ENCODE measurements at places on chromosomes 12 and 14.

DNA sequence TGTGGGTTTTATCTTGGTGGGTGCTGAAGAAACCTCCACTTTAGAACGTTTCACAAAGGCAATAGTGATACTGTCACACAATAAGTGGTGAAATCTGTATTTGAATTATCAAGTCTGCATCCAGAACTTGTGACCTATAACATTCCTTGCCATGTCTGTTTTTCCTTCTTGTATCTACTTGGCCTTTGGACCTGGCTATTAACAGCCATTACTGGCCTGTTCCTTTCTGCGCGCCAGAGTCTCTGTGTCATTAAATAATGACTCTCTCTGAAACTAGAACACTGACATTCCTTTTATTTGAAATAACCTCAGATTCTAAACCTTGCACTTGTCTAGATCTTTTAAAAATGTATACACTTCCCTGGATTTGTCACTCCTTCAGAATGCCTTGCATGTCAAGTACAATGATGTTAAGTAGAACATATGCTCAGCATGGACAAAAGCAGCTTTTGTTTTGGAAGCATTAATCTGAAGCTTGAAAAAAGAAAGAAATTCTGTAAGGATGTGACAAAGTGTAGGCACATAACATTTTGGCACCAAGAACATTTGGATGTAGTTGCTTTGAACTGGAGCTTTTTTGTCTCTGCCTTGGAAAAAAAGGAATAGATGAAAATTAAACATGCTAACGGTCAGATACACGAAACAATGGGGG lies 95.5 kb upstream of the RPL10L start:
- DNase-seq, result no peak

DNA sequence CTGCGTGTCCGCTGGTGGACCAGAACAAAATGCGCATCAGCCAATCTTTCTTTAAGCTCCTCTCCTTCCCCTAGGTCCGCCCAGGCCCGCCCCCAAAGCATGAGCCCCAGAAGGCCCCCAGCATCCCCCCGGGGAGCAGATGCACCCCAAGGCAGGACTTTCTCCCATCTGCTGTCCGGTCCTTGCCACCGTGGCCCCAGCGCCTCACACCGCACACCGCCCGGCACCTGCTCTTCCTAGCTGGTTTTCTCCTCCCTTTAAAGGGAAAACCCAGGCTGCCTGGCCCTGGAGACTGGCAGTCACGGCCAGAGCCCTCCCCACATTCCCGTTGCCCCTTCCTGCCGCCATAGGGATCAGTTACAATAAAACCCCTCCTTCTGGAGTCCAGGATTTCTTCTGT lies 30.2 kb downstream of the RIMBP2 start:
- DNase-seq, result no peak

GRCh38 chr12:66118240-66118891 lies 12.2 kb downstream of the LLPH start:
- DNase-seq, result no peak

GRCh38 chr12:119685375-119685774 lies 17.4 kb downstream of the PRKAB1 start:
- DNase-seq, result no peak

- no peak for DNase-seq
Measured at GRCh38 chr14:22897357-22897756, 14.3 kb downstream of the REM2 start.

DNA sequence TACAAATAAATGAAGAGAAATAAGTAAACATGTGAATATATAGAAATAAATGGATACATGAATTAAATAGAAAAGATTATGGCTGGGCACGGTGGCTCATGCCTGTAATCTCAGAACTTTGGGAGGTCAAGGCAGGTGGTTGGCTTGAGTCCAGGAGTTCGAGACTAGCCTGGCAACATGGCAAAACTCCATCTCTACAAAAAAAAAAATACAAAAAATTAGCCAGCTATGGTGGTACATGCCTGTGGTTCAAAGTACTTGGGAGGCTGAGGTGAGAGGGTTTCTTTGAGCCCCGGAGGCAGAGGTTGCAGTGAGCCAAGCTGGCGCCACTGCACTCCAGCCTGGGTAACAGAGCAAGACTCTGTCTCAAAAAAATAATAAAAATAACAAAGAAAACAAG lies 5.1 kb upstream of the CLEC7A start:
- no peak for DNase-seq

- no peak for DNase-seq
Measured at GRCh38 chr12:52223406-52224039, 9.5 kb upstream of the KRT7 start.

DNA sequence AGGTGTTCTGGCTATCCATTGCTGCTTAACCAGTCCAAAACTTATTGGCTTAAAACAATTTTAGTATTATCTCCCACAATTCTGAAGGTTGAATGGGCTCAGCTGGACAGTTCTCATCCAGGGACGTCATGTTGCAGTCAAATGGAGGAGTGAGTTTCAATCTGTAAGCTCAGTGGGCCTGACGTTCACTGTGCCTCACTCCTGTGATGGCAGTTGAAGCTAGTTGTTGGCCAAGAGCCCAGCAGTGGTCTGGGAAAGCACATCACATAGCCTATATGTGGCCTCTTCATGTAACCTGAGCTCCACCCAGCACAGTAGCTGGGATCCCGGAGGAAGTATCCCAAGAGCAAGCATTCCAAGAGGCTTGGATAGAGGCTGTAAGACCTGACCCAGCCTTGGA lies 40.6 kb upstream of the CDKN3 start:
- no peak for DNase-seq

GRCh38 chr12:120835657-120836056 lies 68.5 kb downstream of the SPPL3 start:
- no peak for DNase-seq

- DNase-seq, result peak; percentile 98
Measured at GRCh38 chr12:57430931-57431566, at the start of gene R3HDM2. Gene R3HDM2, minus strand, starts transcription at chr12:57431043. Its CDS starts 120,615 bp downstream, at chr12:57310428.

DNA sequence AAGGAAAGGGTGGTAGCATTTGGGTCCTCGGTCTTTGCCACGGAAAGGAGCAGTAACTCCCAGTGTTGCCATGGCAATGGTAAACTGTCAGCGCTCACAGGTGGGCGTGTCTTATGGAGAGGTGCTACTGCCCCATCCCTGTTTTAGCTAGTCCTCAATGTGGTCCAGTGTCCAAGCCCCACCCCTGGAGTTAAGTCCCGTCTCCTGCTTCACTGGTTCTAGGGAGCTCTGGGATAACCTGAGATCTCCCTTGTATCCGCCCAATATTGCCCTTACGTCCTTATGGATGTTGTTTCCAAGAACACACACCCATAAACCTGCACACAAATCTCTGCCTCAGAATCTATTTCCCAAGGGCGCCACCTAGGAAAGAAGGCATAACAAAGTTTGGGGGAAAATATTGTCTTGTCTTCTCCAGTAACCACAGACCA lies 64.2 kb downstream of the SPRING1 start:
- no peak for DNase-seq

GRCh38 chr12:586318-587071 lies 76.8 kb downstream of the NINJ2 start:
- DNase-seq, result no peak

GRCh38 chr12:89016970-89017778 lies 335.1 kb downstream of the DUSP6 start:
- DNase-seq, result no peak

DNA sequence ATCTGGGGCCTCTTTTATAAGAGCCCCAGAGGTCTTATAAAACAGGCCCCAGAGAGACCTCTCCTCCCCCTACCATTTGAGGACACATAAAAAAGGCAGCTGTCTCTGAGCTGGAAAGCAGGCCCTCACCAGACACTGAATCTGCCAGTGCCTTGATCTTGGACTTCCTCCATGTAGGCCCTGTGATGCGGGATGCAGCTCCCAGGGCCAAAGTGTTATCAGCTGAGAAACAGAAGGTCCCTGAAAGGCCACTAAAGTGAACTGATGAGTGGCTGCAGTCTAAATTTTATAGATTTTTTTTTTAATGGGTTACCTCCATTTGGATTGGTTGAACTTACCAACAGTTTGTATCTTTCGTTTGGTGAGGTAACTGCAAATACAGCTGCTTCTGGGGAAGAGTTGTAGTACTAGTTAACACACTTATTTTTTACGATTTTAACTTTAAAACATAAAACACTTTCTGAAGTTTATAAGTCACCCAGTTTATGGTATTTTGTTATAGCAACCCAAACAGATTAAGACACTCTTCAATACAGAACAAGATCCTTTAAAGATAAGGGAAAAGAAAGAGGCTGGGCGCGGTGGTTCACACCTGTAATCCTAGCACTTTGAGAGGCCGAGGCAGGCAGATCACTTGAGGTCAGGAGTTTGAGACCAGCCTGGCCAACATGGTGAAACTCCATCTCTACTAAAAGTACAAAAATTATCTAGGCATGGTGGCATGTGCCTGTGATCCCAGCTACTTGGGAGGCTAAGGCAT lies 5.6 kb upstream of the GUCY2C start:
- no peak for DNase-seq

DNA sequence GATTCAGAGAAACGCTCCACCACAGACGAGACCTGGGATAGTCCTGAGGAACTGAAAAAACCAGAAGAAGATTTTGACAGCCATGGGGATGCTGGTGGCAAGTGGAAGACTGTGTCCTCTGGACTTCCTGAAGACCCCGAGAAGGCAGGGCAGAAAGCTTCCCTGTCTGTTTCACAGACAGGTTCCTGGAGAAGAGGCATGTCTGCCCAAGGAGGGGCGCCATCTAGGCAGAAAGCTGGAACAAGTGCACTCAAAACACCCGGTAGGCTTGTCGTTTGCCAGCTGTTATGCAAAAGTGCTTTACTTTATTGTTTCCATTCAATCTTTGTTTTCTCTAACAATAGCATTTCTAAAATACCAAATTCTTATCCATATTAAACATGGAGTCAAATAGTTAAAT lies 287.3 kb downstream of the NAV3 start:
- DNase-seq, result no peak

GRCh38 chr12:92019491-92020277 lies 126.0 kb downstream of the BTG1 start:
- no peak for DNase-seq

- no peak for DNase-seq
Measured at GRCh38 chr12:63897931-63898330, 53.4 kb downstream of the SRGAP1 start.

GRCh38 chr12:639566-639965 lies 23.7 kb downstream of the NINJ2 start:
- no peak for DNase-seq

GRCh38 chr12:55019784-55020183 lies at the start of gene NEUROD4:
Gene NEUROD4, plus strand, starts transcription at chr12:55019974. Its CDS starts 6,466 bp downstream, at chr12:55026440.
- peak; percentile 76 for DNase-seq

GRCh38 chr12:77113971-77114370 lies 48.6 kb upstream of the E2F7 start:
- DNase-seq, result no peak

DNA sequence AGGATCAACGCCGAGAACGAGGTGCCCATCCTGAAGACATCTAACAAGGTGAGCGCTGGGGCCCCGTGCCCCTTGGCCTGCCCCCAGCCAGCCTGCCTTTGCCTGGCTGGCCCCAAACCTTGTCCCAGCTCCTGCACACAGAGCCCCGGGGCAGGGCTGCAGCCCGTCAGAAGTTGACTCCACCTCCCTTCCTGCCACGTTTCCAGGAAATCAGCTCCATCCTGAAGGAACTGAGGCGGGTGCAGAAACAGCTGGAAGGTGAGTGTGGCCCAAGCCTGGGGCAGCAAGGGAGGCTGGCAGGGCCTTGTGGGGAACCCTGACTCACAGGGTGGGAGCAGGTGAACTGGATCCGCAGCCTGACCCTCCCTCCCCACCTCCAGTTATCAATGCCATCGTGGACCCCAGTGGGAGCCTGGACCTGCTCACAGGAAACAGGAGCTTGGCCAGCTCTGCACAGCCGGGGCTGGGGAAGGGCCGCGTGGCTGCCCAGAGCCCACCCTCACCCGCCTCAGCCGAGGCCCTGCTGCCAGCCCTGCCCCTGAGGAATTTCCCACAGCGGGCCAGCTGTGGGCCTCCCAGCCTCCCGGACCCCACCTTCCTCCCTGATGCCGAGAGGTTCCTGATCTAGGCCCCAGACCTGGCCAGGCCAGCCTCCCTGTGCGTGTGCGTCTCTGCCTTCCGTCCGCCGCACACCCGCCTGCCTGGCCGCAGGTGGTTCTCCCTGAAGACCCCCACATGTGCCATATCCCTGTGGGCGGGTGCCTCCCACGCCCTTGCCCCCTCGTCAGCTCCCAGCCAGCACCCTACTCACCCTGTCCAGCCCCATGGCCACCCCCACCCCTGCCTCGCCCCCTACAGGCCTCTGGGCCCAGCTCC lies 29.5 kb downstream of the CEP170B start:
- no peak for DNase-seq

- peak; percentile 47 for DNase-seq
Measured at GRCh38 chr12:13428538-13429265, 232.2 kb downstream of the EMP1 start.

Data from left hindlimb (tissue), 1 donor.